ENCODE measurements at places on chromosomes 1 and 21.
A peak's percentile ranks its signal among the peaks of the same experiment; 100 is the strongest.

DNA sequence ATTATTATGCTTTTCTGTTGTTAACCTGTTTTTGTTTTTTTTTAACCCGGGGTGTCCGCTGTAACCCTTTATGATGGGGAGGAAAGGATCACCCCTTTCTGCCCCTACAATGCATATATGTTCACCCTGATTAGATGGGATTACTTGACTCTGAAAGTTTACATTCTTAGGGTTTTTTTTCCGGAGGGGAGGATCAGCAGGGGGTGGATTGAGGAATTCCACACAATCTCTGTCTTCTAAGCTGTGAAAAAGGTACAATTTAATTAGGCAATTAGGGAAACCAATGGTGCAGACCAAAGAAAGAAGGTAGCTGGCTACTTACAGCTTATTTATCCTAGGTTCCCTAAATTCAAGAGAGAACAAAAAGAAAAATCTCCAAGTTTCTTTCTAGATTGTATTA lies 58.3 kb downstream of the EDEM3 start:
- DNase-seq, result no peak

DNA sequence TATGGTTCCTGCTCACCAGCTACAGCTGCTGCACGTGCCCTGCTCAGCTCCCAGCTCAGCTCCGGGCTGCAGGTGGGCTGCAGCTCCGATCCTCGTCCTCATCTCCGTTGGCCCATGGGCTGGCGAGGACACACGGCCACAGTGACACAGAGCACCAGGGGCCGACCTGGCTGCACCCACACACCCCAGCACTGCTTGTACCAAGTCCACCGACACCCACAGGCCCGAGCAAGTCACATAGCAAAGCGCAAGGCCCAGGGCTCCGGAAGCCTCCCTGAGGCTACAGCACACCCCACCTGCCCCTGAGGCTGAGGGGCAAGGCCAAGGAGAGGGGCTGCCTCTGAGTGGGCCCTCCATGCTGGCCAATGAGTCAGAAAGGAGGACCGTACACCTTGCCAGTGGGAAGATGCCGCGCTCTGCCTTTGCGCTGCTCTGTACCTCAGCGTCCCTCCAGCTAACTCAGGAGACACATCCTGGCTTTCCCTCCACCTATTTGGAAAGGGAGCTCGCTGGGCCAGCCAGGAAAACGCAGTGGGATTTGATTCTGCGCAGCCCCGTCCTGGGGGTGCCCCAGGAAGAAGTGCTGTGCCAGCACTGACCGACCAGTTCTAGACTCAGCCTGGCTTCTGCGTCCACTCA lies 124.8 kb downstream of the SIK1 start:
- DNase-seq, result no peak

DNA sequence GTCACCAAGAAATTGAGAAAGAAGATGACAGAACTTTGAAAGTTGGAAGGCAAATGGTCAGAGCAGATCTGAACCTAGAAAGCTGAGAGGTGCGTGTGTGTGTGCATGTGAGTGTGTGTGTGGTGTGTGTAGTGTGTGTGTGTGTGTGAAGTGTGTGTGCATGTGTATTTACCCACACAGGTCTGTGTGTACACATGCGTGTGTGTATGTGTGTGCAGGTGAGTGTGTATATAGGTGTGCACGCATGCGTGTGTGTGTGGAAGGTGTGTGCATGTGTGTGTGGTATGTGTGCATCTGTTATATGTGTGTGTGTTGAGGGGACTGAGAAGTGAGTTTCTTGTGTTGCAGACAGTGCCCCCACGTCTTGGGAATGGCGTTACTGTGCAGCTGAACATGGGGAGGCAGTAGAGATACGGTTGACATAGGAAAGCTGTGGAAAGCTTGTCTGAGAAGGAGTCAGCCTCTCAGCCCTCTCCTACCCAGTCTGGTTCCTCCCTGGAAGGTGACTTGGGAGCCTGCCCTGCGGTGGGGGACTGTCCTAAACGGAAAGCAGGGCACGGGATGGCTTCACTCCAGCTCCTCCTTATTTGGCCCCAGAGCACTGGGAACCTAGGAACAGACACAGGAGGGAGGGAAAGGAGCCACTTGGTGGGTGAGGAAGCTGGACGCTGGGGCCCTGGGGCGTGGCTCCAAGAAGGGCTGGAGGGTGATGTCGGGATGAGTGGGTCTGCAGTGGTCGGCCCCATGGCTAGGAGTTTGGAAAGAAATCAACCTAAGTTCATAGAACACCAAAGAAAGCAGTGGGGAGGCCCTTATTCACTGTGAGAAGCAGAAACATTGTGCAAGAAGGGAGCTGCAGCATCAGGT lies 97.2 kb downstream of the PCBP3 start:
- DNase-seq, result no peak

- DNase-seq, result no peak
Measured at GRCh38 chr1:166350490-166350889, 183.7 kb upstream of the FAM78B start.

DNA sequence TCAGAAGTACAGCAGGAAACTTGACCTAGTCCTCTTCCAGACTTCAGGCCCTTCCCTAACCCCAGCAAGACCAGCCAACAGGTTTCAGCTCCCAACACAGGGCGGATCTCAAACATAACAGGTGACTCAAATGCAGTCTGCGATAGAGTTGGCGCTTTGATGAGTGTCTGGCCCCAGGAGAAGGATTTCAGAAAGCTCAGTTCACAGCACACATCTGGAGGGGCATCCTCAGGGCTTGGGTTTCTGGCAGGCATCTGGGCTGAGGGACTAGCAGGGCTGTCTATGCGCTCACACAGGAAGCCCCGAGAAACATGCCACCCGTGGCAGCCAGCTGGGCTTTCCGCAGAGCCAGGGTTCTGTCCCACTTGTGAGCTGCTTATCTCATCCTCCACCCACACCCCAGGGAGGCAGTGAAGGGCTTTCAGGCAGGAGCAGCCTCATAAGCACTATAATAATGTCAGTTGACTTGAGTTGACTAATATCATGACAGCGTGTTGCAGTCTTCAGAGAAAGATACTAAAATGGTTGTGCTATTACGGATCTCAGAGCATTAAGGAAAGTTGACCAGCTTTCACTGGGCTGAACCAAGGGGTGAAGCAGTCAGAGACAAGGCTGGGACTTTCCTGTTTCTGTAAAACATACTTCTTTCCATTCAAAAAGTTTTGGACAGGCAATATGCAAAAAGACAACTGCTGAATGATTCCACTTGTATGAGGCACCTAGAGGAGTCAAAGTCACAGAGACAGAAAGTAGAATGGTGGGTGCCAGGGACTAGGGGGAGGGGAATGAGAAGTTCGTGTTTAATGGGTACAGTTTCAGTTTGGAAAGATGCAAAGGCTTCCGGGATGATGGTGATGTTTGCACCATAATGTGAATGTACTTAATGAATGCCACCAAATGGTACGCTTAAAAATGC lies 233.0 kb upstream of the IRF2BP2 start:
- no peak for DNase-seq

GRCh38 chr1:3359351-3359750 lies 95.1 kb upstream of the ARHGEF16 start:
- DNase-seq, result no peak

- no peak for DNase-seq
Measured at GRCh38 chr1:183230413-183230812, 44.3 kb downstream of the LAMC2 start.

DNA sequence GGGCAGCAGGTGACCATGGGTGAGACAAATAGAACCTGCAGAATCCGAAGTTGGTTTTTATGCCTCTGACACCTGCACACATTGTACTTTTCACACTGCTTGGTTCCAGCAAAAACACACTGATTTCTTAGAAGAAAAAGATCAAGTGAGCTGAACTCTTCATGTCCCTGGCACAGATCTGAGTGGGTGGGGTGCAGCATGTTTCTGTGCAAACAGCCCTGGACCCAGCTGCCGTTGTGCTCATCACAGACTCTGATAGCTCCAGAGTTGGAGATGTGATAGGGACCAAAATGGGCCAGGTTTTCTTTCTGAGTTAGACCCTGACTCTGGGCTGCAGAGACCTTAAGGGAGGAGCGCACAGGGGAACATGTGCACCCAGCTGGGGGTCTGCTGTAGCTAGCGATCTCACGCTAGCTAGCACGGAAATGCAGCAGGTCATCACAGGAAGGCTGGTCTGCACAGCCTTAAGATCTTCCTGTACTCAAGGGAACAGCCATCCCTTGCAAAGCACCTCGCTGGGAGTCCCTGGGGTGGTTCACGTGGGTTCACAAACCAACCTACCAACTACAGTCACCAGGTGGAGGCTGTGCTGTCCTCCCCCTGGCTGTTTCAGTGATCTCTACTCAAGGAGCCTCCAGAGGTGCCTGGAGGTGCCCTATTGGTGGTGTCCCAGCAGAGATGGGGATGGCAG lies 291.1 kb downstream of the PTPRU start:
- no peak for DNase-seq

GRCh38 chr1:46131712-46132528 lies 509 bp downstream of the PIK3R3 start:
- DNase-seq, result no peak

GRCh38 chr1:16215882-16216753 lies 3.7 kb upstream of the ARHGEF19 start:
- peak; percentile 31 for DNase-seq

- no peak for DNase-seq
Measured at GRCh38 chr1:156356262-156356874, 12.6 kb upstream of the RHBG start.

DNA sequence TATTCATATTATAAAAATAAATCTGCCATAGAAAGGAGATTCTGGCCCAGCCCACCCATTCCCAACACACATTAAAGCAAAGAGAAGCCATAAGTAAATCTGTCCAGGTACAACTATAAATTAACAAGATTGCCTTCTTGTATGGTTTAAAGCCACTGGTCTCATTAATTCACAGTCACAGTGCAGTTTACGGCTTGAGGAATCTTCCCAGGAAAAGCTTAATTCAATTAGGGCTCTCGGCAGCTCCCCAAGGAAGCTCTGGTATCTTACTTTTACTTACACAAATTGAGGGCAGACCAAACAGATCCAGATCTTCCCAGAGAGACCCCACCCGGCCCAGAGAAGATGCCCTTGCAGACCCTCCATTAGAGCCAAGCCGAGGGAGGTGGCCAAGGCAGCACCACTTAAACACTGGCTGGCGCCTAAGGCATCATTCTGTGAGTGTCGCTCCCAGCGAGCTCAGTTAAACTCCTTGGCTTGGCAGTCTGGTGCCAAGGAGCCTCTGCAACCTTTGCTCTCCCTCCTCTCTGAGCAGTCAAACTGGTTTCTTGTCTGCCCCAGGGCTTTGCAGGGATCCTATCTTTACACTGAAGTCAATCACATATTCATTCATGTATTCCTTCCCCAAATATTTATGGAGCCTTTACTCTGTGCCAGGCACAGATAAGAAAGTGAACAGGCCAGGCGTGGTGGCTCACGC lies 10.7 kb downstream of the SLC9A1 start:
- DNase-seq, result no peak

- no peak for DNase-seq
Measured at GRCh38 chr1:200642481-200642880, 21.9 kb upstream of the KIF14 start.

DNA sequence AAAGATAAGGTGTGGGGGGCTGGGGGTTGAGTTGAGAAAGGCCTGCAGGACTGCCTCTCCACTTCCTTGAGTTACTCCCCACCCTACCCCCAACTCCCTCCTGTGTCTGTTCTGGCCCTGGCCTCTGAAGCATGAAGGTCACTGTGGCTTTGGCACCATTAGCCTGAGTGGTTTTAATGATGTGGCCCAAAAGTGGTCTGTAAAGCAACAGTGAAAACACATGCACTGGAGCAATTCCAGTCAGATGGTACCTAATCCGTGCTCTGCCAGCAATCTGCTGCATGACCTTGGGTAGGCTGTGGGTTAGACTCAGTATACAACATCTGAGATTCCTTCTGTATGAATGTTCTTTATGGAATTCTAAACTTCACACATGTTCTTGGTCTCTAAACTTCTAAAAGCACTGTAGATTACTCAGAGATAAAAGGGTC lies 86.5 kb upstream of the ATP1A1 start:
- DNase-seq, result no peak

DNA sequence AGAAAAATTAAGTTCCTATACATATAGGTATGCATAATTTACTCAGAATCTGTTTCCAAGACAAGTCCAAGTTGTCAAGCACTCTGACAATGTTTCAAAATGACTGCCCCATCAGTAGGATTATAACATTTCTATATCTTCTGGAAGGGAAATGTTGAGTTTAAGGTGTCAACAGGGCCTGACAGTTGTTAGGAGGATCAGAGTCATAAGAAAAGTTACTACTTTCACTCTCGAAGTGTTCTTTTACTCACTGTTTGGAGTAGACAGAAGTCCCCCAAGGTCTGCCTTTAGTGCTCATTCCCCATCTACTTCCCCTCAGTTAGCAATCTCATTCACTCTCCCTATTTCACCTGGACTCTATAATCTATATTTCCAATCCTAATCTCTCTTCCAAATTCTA lies 20.6 kb upstream of the MAGI3 start:
- DNase-seq, result no peak

DNA sequence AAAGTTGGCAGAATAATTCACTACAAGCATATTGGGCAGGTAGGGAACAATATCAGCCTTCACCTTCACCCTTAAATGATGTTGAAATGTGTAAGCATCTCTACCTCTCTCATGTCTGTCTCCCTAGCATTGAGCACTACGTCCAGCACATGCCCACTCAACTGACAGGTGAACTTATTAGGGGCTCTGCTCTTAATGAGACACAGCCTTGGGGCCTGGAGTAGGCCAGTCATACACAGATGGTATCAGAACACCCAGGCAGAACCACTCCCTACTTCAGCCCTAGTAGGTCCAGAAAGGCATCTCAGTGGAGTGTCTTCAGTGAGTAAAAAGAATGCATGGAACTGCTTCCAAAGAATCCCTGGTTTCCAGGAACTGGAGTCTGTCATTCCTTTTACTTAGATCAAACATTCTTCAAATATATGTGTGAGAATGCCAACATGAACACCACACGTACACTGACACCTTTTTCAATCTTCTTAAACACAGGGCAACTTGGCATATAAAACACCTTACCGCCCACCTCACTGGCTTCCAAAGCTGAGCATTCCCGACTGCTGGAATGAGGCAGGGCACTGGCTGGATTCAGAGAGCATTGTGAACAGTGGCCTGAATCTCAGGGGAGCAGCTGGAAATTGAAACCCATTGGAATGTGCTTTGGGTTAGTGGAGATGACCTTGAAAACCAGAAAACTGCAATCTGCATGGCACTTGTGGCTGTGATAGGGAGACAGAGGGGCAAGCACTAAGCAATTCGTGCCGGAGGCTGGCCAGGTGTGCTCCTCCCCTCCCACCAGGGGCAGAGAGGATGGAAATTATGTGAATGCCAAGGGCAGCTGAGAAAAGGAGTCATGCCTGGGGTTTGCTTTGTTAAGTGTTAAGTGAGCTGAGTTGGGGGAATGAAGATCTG lies 24.2 kb upstream of the HSD3B1 start:
- no peak for DNase-seq

Data from NCI-H446 (cell line).